Activated T-helper 17 cell treated with anti-CD3 and anti-CD28 coated beads, Interleukin-2, amount 50 U/mL, for 72 hours (primary cell): ENCODE measurements at places on chromosomes 7 and 10. TPM values are rescaled to one million over a fixed set of nuclear protein-coding genes. Genes with fewer than 3 reads are reported as not detected.

Gene ADAP1
- total RNA-seq: 23.7 TPM

Gene ITGB8
- total RNA-seq: 0.05 TPM

Gene LRRC61
- total RNA-seq: 61.6 TPM

GRCh38 chr7:69770613-69771012 lies 172.3 kb downstream of the AUTS2 start:
- no peak for ATAC-seq

Gene SKAP2
- total RNA-seq: 14.3 TPM

- no peak for ATAC-seq
These were observed 1.6 kb downstream of the FOXL3 start for GRCh38 chr7:291373-292092.

GRCh38 chr7:149071641-149072437 lies 18.7 kb downstream of the ZNF786 start:
- peak; percentile 95 for ATAC-seq

GRCh38 chr10:124612611-124613498 lies 131.3 kb downstream of the FAM53B start:
- ATAC-seq: no peak

DNA sequence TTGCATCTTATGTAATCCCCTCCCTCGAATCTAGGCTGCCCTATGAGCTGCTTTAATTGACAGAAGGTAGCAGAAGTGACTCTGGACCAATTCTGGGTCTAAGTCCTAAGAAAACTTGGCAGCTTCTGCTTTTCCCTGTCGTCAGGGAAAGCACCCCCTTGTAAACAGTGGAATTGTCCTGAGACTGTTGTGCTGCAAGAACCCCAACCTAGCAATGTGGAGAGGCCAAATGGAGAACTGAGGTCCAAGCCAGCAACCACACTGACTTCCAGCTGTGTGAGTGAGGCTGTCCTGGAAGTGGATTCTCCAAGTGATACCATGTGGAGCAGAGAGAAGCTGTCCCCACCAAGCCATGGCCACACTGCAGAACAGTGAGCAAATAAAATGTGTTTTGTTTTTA lies 75.5 kb downstream of the ARHGAP22 start:
- no peak for ATAC-seq

Gene HOXA2
- total RNA-seq: not detected

Gene RBP4
- not detected for total RNA-seq

GRCh38 chr10:30048768-30049517 lies 10.4 kb downstream of the JCAD start:
- no peak for ATAC-seq

DNA sequence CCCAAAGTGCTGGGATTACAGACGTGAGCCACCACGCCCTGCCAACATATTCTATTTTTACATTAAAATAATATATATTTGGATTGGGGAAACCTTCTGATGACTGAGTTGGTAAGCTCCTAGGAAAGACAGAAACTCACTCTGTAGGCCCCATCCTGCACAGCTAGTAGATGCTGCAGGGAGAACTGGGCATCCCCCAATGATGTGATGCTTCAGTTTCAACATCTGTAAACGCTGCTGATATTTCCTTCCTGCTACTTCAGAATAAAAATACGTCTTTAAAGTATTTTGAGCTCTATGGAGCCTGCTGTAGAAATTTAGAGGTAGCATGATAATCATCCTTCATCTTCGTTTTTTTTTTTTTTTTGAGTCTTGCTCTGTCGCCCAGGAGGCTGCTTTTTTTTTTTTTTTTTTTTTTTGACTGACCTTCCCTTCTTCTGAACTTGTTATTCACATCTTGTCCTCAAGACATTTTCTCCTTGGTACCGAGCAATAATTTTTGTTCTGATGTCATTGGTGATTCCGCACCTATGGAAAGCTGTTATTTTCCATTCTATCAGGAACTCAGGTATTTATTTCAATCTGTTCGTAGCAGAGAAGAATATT lies 21.8 kb upstream of the INPP5F start:
- peak; percentile 11 for ATAC-seq

- ATAC-seq: peak; percentile 18
These were observed 39.7 kb downstream of the MACROH2A2 start for GRCh38 chr10:70092389-70092718.
